ENCODE measurements at places on chromosomes 1 and 21.

DNA sequence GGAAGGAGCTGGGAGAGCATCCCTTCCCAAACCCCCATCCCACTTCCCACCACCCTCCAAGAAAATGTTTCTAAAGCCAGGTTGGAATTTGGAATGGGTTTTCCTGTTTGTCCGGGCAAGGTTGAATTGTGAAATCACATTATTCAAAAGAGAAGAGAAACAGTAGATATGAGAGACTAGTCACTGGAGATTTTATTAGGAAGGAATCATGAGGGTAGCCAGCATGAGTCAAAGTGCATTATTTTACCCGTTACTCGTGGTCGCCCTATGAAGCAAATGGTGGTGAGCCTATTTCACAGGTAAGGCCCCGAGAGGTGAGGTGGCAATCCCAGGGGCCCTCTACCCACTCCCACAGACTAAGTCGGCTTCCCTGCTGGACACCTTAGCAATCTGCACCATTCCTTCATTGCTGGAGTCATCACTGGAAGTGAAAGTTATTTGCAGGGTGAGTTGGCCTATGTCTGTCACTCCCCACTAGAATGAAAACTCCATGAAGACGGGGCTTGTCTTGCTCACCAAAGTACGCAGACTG lies 52.8 kb downstream of the TOMM20 start:
- DNase-seq, result no peak

DNA sequence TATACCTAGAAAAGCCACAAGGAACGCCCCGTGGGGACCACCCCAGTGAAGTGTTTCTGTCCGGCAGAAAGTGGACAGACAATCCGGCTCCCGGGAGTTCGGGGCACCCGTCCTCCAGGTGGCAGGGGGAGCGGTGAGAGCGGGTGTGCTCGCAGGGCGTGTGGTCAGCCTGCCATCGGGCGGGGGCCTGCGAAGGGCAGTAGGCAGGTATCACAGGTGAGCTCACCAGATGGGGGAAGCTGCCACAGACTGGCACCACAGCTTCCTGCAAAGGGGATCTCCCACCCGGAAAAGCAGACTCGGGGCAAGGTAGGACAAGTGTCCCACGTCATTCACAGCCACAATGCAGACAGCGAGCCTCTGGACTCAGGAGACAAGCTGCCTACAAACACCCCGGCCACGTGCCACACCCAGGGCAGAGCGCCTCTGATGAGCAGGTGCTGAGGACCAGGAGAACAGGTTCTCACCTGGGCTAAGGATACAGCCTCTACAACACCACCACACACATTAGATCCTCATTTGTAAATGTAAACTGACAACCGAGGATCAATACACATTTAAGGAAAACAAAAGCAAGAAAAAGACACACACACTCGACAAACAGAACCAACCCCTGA lies 36.4 kb downstream of the VPS26C start:
- DNase-seq, result no peak

GRCh38 chr1:80472145-80472544 lies 1328.6 kb upstream of the ADGRL2 start:
- DNase-seq, result no peak

DNA sequence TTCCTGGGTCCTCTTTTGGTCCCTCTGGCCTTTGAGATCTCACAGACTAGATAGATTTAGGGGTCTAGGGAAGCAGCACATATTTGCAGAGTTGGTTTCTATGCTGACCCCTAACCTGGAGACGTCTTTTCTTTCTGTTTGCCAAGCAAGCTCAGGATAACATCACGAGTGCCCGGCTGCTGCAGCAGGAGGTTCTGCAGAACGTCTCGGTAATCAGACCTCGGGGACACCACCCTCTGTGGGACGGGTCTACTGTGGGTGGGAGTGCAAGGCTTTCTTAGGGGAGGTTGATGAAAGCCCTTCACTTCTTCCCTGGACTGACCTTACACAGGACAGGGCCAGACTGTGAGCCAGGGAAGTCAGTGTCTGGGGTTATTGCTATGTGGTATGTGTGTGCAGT lies 2.9 kb downstream of the IL24 start:
- no peak for DNase-seq

- no peak for DNase-seq
Observed at GRCh38 chr1:160216301-160216700, 11.1 kb downstream of the PEA15 start.

- DNase-seq, result no peak
Observed at GRCh38 chr1:3471356-3472087, 17.1 kb downstream of the ARHGEF16 start.

GRCh38 chr1:46424730-46425129 lies 30.6 kb downstream of the FAAH start:
- DNase-seq, result no peak

- DNase-seq, result no peak
Observed at GRCh38 chr1:63731117-63732043, 42.4 kb upstream of the ROR1 start.

DNA sequence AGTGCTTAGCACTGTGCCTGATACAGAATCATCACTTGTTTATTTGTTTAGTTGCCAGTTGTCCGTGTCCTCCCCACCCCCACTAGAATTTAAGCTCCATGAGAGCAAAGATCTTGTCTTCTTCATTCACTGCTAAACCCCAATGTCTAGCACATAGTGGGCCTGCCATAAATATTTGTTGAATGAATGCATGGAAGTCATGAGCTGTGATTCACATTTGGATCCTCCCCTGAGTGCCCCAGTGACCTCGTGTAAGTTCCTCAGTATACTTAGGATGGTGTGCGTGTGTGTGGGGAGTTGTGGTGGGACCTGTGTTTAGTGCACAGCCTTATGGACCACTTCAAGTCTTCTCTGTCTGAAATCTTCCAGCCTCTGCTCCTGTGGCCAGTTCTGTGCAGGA lies 23.1 kb downstream of the IER5 start:
- no peak for DNase-seq

- no peak for DNase-seq
Observed at GRCh38 chr1:193676996-193677549, 490.7 kb upstream of the B3GALT2 start.

GRCh38 chr21:42094811-42095210 lies 23.7 kb downstream of the UMODL1 start:
- DNase-seq, result no peak

- DNase-seq, result no peak
Observed at GRCh38 chr1:190172651-190173430, 304.8 kb downstream of the BRINP3 start.

DNA sequence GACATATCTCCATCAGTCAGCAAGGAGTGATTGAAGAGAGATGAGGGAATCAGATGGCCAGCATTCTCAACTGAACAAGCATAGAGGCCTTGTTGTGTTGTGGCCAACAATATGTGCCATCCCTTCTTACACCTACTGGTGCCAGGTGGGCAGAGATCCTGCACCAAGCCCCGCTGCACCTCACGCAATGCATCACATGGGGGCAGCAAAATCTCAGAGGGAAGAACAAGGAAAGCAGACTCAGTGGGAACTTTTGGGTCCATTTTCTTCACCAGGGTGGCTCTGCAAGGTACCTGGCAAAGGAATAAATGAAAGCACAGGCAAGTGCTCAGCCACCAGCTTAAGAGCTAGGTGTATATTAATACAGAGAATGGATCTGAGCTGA lies 33.2 kb downstream of the HSD3B2 start:
- DNase-seq, result no peak

DNA sequence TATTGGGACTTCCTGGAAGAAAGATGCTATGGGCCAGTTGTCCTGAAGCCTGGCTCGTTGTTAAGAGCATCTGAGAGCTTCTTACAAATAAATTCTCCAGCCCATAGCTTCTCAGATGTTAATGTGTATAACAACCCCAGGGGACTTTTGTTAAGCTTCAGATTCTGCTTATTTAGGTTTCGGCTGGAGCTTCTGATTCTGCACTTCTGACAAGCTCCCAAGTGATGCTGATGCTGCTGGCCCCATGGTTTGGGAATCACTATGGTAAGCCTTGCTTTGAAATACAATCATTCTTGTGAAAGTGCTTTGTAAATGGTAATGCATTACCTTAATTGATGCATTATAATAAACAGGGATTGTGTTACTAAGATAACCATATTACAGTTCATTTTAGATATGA lies 281.8 kb upstream of the PLD5 start:
- no peak for DNase-seq

- DNase-seq, result no peak
Observed at GRCh38 chr21:25149022-25149421, 458.3 kb downstream of the MRPL39 start.

DNA sequence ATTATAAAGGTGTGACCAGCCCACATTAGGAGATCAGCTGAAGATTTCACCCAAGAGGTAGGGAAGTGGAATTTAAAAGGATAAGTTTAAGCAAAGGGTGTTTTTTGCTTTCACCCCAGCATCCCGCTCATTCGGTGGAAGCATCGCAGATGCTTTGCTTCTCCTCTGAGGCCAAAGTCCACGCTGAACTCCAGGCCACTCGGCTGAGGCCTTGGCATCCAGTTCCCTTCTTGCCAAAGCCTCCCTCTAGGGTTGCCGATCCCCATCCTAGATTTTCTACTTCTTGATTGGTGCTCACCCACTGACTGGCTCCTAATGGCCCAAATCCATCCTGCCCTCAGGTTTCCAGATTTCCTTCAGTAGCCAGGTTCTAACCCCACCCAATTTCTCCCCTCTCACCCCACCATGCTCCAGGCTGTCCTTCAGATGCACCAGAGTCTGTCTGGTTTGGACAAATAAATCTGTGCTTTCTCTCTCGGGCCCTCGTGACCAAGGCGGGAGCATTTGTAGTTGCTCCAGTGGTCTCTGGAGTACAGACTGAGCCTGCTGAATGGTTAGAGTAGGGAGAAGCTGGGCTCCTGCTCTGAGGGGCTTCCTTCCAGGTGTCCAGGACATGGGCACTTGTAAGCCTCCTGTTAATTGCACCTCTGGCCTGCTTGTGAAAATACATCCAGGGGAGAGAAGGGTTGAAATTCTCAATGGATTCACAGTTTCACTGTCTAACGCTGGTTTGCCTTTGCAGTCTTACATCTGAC lies 193.2 kb downstream of the C1orf94 start:
- no peak for DNase-seq

All from stimulated activated CD8-positive, alpha-beta memory T cell treated with anti-CD3 and anti-CD28 coated beads, Interleukin-7, amount 100 ng/mL, for 24 hours (primary cell).